ENCODE measurements at places on chromosomes 12 and 14. TPM values are rescaled to one million over a fixed set of nuclear protein-coding genes. Genes with fewer than 3 reads are reported as not detected.

Gene CCDC184
- 2.2 TPM for total RNA-seq

Gene PPP1R3E
- 4.4 TPM for total RNA-seq

Gene GLS2
- total RNA-seq: 16.9 TPM

Gene KCNC2
- total RNA-seq: not detected

Gene TMEM116
- total RNA-seq: 8.9 TPM

Gene RASSF8
- 46.7 TPM for total RNA-seq

Gene HOXC4
- total RNA-seq: not detected

Gene HOXC12
- total RNA-seq: not detected

Gene ZFHX2
- total RNA-seq: 27.0 TPM

Gene OR4E2
- not detected for total RNA-seq

Gene FBXO34
- 14.4 TPM for total RNA-seq

DNA sequence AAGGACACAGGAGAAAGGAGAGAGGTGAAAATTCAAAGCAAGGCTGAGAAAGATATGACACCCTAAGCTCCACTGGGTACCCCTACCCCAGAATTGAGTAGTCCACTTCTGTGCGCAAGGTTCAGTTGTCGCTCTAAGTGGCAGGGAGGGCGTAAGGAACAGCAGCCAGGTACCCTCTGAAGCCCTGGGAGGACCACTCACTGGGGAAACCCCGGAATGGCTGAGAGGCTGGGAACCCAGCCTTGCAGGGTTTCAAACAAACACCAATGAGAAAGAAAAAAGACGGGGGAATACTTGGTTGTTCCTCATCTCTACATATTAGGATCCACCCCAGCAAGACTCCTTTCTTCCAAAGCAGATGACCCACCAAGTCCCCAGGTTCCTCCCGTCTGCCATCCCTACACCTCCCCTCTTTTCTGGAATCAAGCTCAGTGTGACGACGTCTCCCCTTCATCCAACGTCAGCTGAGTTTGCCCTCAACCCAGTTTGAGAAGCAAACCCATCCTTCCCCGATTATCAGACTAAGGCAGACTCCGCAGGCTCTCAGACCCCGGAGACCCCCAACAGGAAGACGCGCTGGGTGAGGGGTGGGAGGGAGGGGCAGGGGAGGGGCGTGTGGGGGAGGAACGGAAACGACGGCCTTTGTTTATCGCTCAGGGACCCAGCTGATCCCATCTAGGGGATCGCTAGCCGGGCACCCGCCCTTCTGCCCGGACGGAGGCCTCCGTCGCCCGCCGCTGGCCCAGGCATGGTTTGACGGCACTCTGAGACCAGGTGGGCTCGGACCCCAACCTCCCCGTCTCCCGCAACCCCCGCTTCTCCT lies 795 bp downstream of the LMBR1L start:
- DNase-seq: no peak

DNA sequence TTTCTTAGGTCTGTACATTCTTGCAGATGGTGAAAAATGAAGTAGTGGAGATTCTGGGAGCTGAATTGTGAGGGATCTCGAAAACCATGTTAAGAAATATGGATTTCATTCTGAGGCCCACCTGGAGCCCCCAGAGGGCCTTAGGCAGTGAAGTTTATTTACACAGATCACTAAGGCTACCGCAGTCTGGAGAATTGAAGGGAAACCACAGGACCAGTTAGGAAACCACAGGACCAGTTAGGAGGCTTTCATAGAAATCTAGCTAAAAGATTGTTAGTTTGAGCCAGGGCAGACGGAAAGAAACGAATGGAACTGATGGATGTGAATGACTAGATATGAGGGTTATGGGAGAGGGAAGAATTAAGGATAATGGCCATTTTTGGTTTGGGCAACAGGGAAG lies 7.2 kb downstream of the CBLN3 start:
- no peak for DNase-seq

GRCh38 chr14:101135796-101136742 lies 232.5 kb upstream of the RTL1 start:
- DNase-seq: no peak

GRCh38 chr12:22923768-22924167 lies 298.8 kb downstream of the ETNK1 start:
- DNase-seq: no peak

DNA sequence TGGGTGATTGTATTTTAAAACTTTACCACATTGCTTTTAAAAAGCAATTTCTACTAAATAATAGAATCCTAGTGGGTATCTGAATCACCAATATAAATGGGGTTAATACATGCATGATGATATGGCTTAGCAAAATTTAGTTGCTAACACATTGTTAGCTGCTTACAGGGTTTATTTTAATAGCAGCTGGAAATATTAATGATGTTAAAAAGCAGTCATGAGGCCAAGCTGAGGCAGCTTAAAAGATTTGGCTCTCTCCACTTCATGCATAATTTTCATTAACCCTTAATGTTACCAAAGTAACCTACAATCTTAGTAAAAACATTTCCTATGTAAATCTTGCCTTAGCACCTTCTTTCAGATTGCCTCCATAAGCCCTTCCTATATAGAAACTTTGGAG lies 49.2 kb upstream of the CNOT2 start:
- no peak for DNase-seq

- DNase-seq: no peak
Observed at GRCh38 chr12:45730348-45731189, 1.1 kb downstream of the ARID2 start.

DNA sequence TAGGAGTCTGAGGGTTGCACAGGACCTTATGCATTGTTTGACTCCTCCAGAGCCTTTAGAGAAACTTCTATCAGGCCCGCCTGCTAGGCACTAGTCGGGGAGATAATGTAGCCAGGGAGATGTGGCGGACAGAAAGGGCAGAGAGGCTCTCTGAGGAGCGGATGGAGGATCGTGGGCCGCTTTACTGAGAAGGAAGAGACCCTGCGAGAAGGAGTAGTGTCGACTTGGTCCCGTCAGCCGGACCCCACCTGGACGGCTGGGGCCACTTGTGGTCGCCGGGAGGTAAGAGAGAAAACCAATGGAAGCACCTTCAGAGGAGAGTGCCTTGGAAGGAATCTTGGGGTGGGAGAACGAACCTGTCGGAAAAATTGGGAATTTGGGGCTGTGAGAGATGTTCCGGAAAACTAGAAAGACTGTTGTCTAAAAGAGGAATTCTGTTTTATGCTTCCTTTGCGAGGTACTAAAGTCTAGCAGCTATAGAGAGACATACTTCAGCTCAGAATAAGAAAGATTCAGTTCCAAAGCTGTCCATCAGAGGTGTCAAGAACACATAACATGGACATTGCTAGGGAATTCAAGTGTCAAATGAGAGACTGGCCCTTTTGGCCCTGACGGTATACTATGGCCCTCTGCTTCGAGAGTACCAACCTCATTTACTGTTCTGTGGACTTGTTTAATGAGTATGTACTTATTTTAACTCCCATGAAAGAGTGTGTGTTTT lies 660 bp upstream of the MCRS1 start:
- no peak for DNase-seq

DNA sequence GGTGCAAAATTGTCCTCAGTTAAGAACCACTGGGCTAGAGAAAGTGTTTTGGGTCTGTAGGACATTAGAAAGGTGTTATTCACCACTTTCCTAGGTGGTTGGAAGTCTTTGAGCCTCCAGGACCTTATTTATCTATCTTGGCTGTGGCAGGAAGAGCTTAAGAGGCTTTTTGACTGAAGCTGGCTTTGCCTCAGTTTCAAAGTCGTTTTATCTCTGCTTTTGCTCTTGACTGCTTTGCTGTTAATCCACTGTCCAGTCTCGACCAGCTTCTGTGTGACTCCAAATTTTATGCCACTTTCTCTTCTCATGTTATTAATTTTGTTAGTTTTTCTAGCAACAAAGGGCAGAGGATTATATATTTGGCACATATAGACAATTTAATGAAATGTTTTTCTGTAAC lies 60.3 kb downstream of the PPHLN1 start:
- DNase-seq: no peak

GRCh38 chr12:45379261-45379660 lies 163.4 kb downstream of the ANO6 start:
- no peak for DNase-seq

GRCh38 chr12:116784238-116784612 lies 46.1 kb downstream of the RNFT2 start:
- no peak for DNase-seq

- DNase-seq: no peak
Observed at GRCh38 chr12:76144245-76144549, 59.7 kb upstream of the NAP1L1 start.

GRCh38 chr12:109880938-109881337 lies 597 bp upstream of the GLTP start:
- no peak for DNase-seq

GRCh38 chr14:75724414-75725204 lies 63.6 kb downstream of the TTLL5 start:
- DNase-seq: no peak

DNA sequence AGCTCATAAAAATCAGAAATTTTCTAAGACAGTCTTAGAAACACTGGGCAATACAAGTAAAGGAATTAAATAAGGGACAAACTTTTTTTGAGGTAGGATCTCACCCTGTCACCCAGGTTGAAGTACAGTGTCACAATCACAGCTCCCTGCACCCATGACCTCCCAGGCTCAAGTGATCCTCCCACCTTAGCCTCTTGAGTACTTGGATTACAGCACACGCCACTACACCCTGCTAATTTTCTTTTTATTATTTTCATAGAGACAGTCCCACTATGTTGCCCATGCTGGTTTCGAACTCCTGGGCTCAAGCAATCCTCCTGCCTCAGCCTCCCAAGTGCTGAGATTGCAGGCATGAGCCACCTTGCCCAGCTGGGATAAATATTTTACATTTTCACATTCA lies 90.3 kb downstream of the USP15 start:
- no peak for DNase-seq

GRCh38 chr14:25041898-25042297 lies 8.0 kb downstream of the STXBP6 start:
- DNase-seq: no peak

DNA sequence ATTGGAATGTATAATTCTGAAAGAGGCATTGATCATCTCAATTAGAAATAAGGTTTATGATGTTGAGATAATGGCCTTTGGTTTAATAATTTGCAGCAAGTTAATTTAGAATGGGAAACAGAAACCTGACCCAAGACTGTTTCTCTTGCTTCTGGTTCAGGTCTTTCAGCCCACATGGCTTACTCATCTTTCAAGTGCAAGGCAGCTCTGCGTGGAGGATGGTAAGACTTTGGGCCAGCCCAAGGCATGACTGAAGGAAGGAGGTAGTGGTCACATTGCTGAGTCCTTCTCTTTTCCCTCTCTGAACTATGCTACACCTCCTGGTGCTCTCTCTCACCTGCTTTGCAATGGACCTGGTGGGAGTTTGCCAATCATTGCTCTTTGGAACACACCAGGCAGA lies 98.7 kb downstream of the CAND1 start:
- DNase-seq: no peak

- DNase-seq: no peak
Observed at GRCh38 chr14:20002319-20002718, 356 bp downstream of the OR4Q2 start.

DNA sequence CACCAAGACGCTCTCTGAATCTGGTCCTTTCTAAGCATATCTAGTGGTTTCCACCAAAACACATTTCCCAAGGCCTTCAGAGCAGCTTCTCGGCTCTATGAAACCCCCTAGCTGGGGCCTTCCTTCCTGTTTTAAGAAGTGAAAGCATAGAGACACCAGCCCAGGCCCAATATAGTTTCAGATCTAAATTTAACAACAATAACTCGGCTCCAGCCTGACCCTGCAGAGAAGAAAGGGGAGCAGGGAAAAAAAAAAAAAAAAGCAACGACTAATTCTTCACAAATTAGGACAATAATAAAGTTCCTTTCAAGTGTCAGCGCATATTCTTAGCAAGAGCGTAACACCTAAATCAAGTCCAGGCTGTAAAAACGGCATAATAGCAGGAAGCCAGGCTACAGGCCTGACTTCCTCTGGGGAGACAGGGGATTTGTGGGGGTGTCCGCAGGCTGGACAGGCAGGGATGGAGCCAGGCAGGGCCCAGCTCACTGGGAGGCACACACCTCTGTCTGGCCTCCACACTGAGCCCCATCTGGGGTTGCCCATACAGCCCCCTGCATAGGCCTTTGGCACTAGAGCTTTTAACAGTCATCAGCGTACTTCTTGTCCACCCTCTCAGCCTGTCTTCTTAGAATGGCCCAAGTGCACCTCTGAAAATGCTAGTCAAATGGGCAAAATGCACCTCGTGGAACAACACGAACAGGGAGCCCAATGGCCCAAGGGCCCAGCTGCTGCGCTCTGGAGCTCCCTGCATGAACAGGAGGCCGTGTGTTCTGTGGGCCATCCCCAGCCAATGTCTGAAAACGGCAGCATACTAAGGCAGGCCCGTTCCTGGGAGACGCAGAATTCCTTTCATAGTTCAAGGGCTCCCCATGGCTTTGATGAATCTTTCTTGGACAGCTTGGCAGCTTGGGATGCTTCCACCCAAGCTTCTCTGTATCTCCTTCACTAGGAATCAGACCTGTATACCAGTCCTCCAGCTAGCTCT lies 772.9 kb downstream of the MED13L start:
- DNase-seq: no peak

- DNase-seq: no peak
Observed at GRCh38 chr14:93825235-93825553, 36.9 kb upstream of the PRIMA1 start.

GRCh38 chr12:89346741-89347324 lies 5.5 kb downstream of the DUSP6 start:
- DNase-seq: no peak

DNA sequence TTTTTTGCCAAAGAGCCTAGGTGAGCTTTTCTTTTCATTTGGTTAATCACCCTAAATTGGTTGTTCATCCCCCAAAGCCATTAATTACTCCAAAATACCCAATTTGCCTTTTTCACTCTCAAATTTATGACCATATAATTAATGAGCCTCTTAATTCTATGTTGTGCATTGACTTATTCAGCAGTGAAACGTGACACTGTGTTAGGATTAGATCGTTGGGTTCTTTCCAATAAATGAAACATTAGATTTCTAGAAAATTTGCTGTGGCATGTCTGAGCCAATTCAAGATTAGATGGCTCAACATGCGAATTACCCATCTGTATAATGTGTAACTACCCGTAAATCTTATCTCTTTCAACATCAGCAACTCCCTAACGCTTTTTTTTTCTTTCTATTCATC lies 273.4 kb downstream of the BMP4 start:
- DNase-seq: no peak

DNA sequence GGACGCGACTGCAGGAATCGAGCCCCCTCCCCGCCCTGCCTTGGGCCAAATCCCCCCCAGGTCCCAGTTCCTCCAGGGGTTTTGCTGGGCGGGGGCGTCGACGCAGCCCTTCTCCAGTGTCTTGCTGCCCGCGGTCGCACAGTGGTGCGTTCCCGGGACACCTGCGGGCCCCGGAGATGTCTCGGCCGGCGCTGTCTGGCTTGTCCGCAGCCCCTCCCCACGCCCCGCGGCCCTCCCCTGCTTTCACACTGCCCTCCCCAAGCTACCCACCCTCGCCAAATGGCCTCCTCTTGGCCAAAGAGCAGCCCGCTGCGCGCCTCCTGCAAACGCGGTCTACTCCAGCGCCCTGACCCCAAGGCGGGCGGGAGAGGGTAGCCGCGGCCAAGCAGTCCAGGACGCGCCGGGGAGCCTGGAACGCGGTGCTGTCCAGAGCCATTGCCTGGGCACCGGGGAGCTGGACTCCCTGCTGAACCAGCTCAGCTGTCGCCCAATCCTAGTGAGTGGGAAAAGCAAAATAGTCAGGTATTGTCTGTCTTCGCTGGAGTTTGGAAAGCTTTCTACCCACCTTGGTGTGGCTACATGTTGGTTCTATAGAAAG lies 122.0 kb downstream of the AACS start:
- DNase-seq: no peak

GRCh38 chr12:110760204-110760609 lies 17.5 kb upstream of the PPP1CC start:
- no peak for DNase-seq

- no peak for DNase-seq
Observed at GRCh38 chr12:68376901-68377300, 44.7 kb upstream of the MDM1 start.

GRCh38 chr14:33062476-33062875 lies 123.8 kb downstream of the NPAS3 start:
- DNase-seq: no peak

Data from H1 (cell line).